ENCODE measurements at places on chromosomes 1 and 21.

DNA sequence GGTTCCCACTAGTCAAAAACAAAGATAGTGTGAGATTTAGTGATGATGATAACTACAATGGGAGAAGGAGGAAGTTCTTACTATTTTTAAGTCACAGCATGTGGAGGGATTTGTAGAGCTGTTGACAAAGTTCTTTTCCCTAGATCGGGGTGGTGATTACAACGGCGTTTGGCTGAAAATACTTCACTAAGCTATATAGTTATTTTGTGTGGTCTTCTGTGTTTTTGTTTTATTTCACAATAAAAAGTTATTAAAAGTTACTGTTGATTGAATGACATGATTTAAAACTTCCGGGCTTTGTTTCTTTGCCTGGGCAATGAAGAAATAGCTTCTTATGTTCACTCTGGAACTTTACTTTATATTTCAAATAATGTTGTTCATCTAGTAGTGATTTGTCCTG is 47.3 kb upstream of the SSX2IP start:
- DNase-seq = no peak

GRCh38 chr1:57423656-57424211 is at the start of gene DAB1:
DAB1 (minus strand) TSS chr1:57424060; CDS start chr1:57291030, 133,030 bp downstream.
- no peak for DNase-seq

- DNase-seq = no peak
Measured at GRCh38 chr1:225422031-225422605, 5.7 kb downstream of the LBR start.

GRCh38 chr1:116360429-116361173 is 12.4 kb upstream of the ATP1A1 start:
- DNase-seq = no peak

DNA sequence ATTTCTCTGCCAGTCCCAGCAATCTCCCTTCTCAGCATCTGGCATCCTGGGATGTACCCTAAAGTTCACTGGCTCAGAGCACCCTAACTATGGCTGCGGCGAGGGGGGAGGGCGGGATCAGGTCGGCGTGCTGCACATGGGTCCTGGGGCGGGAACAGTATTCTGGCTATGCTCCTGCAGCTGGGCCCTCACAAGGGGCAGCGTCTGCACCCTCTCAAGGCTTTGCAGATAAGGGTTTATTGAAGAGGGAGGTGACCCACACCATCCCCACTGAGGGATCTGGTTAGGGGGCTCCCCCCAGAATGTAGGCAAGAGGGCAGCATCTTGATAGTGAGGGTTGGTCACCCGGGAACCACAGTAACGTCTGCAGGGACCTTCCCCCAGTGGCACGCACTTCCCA is 44.9 kb upstream of the PCBP3 start:
- DNase-seq = no peak

DNA sequence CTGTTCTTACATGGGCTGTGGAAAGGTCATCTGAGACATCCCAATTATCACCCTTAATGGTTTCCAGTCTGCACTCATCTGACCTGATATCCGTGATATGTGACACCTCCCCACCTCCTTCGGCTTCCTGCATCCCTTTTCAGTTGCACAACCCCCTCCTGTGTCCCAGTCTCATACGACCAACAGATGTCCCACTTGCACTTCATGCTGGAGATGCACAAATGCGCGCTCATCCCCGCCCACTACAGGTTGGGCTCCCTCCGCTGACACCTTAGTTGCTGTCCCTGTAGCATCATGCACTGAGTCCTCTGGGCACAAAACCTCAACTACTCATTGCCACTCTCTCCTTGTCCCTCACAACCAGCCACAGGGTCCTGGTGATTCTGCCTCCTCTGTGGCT is 94.4 kb downstream of the MIS18A start:
- DNase-seq = no peak
